ENCODE measurements at places on chromosomes 1 and 21.

DNA sequence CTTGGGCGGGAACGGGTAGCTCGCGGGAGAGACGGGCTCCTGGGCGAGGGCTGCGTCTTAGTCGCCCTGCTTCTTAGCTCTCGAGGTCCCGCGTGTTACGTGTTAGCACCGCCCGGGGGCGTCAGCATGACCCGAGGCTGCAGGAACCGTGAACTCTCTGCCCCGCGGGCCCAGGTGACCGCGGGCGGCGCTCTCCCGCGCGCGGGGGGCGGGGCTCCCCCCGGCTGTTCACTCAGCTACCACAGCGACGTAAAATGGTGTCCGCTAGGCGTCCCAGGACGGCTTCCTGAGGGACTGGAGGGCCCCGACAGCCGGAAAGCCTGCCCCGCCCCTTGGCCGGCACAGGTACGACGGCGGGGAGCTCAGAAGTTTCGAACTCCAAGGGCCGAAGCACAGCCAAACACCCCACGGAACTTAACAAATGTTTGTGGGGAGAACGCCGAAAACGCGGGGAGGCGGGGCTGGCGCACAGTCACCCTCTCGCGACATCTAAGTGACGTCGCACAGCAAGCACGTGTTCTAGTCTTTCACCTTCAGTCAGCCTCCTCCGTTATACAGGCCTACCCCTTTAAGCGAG is 780 bp upstream of the RBM15 start:
- peak; percentile 95 for DNase-seq

DNA sequence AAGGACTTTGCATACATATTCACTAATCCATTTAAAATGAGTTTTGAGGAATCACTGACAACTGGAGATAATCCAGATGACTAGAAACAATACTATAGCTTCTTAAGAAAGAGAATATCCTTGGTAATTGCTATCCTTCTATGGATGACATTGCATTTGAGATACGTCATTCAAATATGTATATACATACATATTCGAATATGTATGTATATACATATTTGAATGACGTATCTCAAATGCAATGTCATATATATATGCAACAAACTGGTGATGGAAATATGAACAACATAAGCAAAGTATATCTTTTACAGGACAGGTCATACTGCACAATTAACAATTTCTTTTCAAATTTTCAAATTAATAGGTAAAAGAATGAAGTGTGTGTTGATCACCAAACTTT is 41.7 kb downstream of the EXTL2 start:
- no peak for DNase-seq

GRCh38 chr1:23793018-23793781 is 2.3 kb downstream of the LYPLA2 start:
- no peak for DNase-seq

- DNase-seq: no peak
Observed at GRCh38 chr21:38531039-38531541, 32.8 kb upstream of the ERG start.

DNA sequence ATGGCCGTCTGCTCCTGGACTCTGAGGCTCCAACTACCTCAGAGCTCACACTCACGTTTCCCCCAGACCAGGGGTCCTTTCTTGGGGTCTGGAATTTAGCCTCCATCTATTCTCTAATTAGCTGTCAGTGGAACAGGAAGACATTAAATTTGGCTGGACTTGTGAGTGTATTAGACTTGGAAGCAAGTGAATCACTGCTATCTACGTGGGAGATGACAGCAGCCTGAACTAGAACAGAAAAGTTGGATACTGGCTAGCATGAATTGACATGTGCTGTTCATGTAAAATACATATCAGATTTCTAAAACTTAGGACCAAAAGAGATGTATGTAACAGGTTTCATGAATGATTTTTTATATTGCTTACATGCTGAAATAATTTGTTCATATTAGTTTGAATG is 28.0 kb downstream of the TAF5L start:
- DNase-seq: no peak

GRCh38 chr1:156431366-156431765 is 62.4 kb downstream of the RHBG start:
- no peak for DNase-seq

DNA sequence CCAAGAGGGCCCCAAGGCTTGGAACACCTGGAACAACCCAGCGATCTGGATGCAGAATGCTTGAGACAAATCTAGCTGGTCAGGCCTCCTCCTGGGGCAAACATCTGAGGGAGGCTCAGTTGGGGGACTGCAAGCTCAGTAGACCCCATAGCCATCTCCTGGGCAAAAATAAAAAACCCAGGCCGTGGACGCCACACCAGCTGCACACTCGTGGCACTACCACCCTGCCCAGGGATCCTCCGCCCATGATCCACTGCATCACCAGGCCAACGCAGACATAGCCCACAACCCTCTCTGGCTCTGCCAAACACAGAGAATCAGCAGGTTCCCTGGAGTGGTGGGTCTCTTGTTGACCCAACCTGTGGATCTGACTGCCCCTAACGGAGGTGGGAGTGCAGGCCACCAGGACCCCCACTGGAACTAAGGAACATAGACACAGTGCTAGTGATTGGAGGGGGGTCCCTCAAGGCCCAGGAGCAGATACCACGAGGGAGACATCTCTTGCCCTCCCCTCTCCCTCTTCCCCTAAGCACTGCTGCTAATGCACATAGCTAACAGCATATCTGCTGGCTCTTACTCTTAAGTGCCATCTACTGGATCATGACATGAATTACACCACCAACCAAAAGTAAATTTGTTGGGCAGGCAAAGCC is 147.2 kb downstream of the CHD1L start:
- DNase-seq: no peak

- no peak for DNase-seq
Observed at GRCh38 chr1:167564612-167565270, 11.2 kb upstream of the CREG1 start.

DNA sequence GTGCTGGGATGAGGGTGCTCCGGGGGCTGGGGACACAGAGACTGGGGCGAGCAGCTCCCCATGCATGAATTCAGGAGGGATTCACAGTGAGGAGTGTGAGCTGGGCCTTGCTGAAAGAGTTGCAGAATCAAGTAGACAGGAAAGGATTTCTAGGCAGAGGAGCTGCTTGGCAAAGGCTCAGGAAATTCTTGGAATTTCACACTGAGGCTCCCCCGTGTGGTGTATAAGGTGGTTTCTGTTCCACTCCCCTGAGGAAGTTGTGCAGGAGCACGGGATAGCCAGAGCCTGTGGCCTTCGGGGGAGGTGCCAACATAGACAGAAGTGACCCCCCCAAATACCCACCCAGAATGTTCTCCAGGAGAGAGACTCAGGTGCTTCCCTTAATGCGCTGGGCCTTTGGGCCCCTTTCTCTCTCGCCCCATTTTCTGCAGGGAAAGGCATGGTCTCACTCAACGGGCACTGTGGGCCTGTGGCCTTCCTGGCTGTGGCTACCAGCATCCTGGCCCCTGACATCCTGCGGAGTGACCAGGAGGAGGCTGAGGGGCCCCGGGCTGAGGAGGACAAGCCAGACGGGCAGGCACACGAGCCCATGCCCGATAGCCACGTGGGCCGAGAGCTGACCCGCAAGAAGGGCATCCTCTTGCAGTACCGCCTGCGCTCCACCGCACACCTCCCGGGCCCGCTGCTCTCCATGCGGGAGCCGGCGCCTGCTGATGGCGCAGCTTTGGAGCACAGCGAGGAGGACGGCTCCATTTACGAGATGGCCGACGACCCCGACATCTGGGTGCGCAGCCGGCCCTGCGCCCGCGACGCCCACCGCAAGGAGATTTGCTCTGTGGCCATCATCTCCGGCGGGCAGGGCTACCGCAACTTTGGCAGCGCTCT is 58.5 kb upstream of the ACTL8 start:
- DNase-seq: no peak

DNA sequence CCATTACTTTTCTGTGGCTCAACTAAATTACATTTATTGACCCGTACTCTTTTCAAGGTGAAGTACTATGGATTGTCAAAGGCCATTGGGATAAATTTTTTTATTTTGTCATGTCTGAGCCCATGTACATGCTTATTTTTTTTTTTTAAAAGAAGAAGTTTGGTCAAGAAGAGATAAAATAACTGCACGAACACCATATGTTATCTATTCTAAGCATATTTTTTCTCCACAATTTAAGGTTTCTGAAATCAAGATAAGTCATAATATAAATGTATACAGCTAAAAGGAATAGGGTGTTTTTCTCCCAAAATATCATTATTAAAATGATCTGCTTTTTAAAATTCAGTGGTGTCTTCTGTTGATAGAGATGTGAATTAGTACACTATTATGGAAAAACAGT is 35.0 kb upstream of the SH2D1B start:
- DNase-seq: no peak

GRCh38 chr1:74429580-74429979 is 82.8 kb downstream of the LRRC53 start:
- no peak for DNase-seq

DNA sequence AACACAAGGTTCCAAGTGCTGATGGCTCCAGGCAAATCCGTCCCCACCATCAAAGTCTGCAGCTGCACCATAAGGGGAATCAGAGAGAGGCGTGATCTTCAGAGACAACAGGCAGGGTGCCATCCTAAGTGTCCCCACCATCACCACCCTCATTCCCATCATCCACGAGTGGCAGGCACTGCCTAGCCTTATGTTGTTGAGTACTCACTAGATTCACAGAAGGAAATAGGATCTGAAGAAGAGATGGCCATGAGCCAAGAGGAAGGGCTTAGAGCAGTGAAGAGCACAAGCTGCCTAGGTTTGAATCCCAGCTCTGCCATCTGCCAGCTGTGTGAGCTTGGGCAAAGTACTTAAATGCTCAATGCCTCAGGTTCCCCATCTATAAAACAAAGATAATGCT is 207.3 kb upstream of the CSF3R start:
- DNase-seq: no peak

DNA sequence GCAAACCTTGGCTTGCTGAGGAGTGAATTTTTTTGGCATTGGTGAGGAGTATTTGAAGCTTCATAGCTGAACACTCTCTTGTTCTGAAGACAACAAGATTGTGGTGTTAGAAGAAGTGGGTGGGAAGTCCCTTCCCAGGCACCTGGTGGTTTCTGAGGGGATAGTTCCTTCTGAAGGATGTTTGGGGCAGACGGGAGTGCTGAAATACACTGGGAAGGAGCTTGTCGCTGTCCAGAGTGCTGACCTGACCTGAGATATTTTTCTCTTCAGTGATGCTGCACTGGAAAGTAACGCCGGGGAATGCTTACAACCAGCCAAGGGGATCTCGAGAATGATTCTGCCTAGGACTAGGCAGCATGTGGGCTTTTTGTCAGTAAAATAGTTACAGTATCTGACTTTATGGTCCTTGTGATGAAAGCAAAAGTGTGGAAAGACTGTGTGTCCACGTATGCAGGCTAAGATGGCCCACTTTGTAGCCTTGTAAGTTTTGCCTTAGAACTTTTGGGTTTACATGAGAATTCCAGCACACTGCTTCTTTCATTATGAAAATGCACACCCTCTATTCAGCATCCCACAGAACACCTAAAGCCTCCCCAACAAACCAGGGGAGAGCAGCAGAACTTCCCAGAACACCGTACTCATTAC is 33.1 kb upstream of the NFASC start:
- peak; percentile 37 for DNase-seq

DNA sequence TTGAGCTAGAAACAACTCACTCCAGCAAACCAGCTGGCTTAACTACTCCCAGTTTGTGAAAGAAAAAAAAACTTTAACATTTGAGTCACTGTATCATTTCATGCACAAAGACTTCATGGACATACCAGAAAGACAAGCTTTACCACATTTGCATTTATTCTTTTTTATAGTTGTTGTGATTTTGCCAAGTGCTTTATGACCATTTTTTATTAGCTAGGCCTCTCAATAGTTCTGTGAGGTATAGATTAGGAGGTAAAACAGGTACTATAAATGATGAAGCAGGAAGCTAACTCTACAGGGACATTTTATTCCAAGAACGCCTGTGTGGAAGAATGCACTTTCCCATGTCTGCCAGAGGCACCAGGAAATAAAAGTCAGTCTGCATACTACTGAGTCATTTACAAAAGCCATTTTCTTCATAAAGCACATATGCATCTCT is 8.2 kb upstream of the DENND1B start:
- no peak for DNase-seq
